CD4-positive, alpha-beta T cell treated with Interleukin-17A for 1 hour (primary cell): ENCODE measurements at places on chromosomes 6 and 20.
A peak's percentile ranks its signal among the peaks of the same experiment; 100 is the strongest.

DNA sequence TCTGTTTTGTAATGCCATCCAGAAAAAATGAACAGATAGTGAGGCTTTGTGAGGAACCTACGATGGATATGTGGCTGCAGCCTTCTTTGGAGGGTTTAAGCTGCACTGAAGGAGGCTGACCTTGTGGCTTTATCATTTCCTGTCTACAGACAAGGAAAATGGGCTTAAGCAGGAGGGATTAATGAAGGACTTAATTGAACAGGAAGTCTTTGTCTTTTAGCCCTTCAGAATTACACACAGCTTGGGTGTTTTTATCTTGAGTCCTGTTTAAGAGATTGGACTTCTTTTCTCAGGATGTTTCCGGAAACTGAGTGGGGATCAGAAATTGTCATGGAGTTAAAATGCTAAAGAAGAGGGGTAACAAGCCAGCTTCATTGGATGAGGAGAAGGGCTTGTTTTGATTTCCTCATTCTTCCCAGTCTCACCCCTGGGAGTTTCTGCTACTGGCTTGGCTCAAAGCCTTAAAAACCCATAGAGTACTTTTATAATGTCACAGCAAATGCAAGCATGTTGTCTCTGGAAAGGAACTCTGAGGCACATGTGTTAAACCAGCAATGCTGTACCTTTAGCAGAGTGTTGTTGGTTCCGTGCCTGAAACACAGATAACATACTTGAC is 193.6 kb downstream of the JARID2 start:
- no peak for DNase-seq

DNA sequence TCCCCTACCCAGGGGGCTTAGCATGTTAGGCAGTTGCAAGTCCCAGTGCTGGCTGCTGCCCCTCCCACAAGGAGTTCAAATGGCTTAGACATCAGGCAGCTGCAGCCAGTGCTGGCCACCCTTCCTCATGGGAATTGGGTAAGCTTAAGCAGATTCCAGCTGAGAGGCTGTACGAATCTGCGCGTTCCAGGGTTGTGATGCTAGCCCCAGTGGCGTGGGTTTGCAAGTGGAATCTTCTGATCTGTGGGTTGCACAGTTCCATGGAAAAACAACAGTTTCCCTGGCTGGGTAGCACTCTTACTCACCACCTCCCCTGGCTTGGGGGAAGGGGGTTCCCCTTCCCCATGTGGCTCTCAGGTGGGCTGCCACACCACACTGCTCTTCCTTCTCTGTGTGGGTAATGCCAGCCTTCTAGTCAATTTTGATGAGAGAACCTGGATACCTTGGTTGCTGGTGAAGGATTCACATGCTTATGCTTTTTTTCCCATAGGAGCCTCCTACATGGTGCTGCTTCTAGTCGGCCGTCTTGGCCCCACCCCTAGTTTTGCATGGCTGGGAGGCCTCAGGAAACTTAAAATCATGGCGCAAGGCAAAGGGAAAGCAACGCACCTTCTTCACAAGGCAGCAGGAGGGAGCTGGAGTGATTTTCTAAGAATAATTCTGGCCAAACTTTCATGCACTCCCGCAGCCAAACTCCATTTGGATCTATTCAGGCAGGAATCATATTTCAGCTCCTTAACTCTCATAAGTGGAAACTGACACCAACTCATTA is 13.0 kb downstream of the DYNLT2 start:
- no peak for DNase-seq

DNA sequence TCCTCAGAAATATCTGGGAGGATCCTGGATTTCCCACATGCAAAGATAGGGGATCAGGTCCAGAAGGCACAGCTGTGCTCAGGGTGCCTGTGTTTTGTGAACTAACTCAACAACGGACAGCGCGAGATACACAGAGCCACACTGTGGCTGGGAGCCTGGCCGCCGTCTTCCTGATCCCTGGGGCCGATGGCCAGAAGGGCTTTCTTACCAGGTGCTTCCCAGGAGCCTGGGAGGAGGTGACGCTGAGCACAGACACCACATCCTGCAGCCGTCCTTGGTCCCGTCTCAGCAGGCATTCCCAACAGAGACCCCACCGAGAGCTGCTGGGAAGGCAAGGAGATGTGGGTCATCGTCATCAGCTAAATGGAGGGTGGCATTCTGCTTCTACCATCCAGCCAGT is 144.6 kb upstream of the AFDN start:
- no peak for DNase-seq

DNA sequence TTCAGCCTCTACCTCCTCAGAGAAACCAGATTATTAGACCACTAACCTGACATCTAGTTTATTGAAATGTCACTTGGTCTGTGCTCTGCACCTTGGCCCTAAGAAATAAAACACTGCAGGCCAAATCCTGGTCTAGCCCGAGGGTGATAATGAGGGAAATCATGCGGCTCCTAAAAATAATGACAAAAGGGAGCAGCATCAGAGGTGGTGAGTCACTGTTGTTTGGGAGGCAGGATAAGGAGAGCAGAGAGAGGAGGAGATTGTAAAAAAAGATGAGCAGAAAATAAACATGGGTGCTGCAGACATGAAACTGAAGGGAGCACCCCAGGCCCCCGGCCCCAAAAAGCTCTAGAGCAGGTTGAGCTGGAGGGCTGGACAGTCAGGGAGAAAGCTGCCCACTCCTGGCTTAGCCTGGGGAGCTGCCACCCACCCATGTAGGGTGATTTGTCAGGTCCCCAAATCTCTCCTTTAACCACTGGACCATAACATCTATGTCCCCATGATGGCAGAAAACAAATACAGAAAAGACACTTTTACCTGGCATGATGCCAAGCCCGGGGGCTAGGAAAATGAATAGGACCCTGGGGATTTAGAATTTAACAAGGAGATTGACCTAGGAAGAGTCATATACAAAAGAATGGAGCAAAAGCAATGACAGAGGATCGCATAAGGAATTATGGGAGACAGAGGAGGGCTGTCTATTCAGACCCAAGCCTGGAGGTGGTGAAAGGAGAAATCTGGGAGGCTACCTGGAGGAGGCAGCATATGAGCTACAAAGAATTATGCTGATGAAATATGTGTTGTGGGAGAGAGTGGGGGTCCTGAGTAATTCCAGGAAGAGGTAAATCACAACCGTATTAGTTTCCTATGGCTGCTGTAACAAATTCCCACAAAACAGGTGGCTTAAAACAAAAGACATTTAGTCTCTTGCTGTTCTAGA is 103.7 kb downstream of the SNAP25 start:
- DNase-seq = no peak

GRCh38 chr20:33945391-33946081 is 48.2 kb upstream of the RALY start:
- no peak for DNase-seq

DNA sequence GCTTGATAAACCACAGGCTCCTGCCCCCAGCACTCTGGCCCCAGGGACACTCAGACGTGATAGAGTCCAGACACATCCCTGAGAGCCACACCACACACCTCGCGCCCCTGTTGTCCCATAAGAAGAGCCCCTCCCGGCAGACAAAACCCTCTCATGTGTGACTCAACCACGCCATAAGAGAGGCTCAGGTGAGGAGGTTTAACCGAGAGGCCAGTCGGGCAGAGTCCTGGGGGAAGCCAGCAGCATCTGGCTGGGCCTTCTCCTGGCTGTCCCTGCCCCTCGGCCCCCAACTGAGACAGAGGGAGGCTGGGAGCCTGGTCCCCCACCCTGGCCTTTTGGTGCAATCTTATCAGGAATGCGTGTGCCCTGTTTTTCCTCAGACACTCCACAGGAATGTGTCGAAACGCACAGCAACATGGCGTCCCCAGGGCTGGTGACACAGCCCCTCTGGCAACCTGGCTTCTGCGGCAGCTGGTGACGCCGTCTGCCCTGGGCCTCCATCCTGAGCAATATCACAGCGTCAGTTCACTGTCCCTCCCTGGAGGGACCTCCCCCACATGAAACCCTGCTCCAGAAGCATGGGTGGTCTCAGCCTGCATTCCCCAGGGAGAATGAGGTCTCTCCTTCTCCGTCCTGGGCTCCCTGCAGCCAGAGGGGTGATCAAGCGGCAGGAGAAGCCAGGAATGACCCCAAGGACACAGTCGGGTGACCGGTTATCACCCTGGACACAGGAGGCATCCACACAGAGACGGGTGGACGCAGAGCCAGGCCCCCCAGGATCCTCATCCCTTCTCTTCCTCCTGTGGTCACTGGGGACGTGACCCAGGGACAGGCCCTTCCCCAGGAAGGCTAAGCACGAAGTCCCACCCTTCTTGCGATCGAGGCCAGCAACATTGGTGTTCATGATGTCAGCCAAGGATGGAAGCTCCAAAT is 156.6 kb upstream of the AFDN start:
- DNase-seq = no peak

DNA sequence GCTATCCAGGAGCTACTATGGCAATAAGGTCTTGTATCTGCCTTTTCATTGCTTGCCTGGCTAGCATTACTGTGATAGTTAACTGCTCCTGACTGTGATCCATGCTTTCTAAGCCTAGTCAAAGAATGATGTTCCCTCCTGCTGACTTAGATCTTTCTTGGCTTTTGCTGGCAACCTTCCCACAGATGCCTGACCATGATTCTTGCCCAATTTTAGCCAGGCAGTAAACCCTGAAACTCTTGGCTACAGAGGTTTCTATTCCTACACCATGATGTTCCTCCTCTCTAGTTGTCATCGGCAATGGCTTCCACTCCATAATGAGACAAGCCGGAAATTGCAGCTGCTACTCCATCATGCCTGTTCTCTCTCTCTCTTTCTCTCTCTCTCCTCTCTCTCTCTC is 238.1 kb downstream of the HAO1 start:
- DNase-seq = no peak

- DNase-seq = no peak
Measured at GRCh38 chr6:353642-354614, 37.6 kb upstream of the IRF4 start.

DNA sequence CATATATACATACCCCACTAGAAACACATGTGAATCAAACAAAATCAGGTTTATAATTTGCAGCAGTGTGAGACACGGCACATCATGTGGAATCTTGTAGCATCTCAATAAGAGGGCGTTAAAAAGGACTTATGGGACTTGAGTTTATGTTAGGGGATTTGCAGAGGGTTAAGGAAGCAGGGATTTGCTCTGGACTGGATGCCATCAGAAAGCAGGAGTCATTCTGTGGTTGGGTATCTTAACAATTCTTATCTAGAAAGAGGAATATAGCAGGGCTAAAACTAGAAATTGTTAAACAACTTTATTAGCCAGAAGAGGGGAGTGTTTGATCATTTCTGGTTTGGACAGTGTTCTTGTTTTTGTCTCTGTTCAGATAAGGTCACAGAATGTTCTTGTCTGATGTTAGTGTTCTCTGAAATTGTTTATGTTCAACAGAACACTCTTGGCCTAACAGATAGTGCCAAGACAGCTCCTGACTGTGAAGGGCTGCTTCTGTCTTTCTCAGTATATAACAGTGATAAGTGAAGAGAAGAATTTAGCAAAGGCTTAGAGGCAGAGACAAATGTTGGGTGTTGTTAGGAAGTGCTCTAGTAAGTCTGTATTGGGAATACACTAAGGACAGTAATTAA is 39.2 kb downstream of the LIN28B start:
- DNase-seq = no peak

DNA sequence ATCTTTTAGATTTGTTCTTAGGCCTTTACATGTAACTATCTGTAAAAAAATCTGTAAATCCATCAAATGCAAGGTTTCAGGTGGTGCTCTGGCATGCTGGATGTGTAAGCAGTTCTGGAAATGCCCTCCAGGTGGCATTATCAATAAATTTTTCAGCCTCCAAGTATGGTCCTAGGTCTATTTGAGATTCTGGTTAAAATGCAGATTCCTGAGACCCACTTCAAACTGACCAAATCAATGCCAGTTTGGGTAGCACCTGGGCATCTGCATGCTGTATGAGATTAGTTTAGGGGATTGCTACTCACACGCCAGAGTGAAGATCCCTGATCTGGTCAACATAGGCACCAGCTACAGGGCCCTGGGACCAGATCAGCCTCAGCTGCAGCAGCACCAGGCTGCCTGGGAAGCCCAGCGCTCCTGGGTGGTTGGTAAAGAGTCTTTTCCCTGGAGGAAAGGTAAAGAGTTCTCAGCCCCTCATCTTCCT is 507.3 kb upstream of the CITED2 start:
- peak; percentile 34 for DNase-seq

DNA sequence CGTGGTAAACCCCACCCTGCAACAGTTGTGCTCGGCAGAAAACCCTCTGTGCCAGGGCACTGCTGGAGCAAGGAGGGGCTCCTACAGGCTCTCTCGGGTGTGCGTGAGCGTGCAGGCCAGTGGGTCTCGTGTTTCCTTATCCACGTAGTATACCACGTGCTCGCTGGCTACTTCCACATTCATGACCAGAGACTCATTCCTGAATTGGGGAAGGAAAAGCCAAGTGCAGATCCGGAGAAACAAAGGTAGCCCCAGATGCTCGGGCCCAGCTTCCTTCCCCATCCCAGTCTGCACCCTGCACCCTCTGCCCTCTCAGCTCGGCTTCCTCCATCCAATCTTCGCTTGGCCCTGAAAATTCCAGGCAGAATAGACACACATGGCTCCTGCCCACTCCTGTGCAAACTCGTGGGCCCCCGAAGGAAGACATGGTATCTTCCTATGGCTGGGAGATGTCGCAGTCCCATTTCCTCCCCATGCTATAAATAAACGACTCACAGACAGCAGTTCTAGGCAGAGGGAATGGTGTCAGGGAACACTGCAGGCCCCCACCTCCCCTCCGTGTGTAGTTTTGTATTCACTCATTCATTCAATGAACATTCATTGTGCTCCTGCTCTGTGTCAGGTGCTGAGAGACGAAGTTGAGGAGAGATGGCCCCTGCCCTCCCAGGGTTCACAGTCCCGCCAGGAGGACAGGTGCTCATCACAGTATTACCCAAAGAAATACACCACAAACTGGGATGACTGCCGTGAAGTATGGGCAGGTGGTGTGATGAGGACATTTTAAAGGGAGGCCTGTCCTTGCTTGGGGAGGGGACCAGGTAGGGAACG is 29.6 kb downstream of the NPEPL1 start:
- DNase-seq = no peak

GRCh38 chr6:33822575-33823395 is 19.0 kb upstream of the MLN start:
- no peak for DNase-seq

DNA sequence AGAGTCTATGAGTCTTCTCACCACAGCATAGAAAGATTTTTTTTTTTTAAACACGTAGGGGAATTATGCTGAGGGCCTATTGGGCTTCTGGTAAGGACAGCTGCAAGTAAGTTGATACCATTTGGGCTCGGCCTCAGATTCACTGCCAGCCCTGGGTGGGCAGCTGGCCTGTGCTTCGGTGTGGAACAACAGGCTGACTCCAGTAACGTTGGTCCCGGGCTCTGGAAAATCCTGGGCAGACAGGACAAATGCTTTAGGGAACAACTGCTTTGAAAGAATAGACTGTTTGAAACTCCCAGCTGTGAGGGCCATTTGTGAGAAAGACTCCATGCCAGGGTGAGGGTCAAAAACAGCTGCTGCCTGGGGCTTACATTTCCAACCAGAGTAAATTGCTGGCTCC is 366.5 kb downstream of the QKI start:
- DNase-seq = no peak

GRCh38 chr6:85594197-85594930 is 706 bp upstream of the SNX14 start:
- DNase-seq = peak; percentile 62
